Activated T-cell treated with anti-CD3 and anti-CD28 coated beads for 48 hours (primary cell): ENCODE measurements at places on chromosomes 16 and 17.

GRCh38 chr17:5241861-5242671 is 7.4 kb upstream of the SCIMP start:
- no peak for DNase-seq

- DNase-seq: no peak
Measured at GRCh38 chr16:8283195-8283594, 307.1 kb downstream of the TMEM114 start.

- peak; percentile 43 for DNase-seq
Measured at GRCh38 chr17:47802341-47803022, 19.1 kb downstream of the OSBPL7 start.

DNA sequence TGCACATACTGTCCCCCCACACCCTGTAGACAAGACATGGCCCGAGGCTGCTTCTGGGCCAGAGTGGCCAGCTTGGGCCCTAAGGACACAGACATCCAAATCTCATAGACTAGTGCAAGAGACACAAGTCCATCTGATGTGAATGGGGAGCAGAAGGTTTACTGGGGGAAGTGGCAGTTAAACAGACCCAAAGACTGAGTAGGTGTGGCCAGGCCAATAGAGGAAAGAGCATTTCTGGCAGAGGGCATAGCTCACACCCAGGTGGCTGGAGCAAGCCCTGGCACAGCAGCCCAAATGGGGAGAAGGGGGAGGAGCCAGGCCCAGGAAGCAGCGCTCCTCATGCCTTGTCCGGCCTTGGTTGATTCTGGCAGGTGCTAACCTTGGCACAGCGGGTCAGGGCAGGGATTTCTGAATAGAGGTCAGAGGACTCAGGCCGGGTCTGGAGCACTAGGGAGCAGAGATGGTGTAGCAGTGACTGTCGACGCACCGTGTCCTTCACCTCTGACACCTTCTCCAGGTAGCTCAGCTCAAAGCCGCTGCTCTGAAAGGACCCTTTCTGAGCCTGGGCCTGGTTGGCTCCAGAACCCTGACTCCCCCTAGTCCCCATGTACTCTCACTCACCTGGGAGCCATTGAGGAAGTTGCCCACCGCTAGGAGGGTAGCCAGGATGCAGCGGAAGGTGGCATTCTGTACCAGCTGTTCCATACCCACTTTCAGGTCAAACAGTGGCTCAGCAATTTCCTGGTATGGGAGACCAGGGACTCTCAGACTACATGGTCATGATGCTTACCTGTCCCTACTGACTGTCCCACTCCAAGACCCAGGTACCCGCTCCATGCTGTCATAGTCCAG is 4.1 kb downstream of the TMEM208 start:
- DNase-seq: no peak

GRCh38 chr17:39073916-39074315 is 77.5 kb downstream of the PLXDC1 start:
- DNase-seq: no peak

- no peak for DNase-seq
Measured at GRCh38 chr16:3580251-3580651, 3.0 kb upstream of the NLRC3 start.

GRCh38 chr16:2194852-2195321 is 1.5 kb downstream of the CASKIN1 start:
- no peak for DNase-seq

- DNase-seq: no peak
Measured at GRCh38 chr16:25855063-25855462, 163.3 kb downstream of the HS3ST4 start.
